Dorsolateral prefrontal cortex (tissue), 122 donors: ENCODE measurements at places on chromosomes 4 and X. TPM values are rescaled to one million over a fixed set of nuclear protein-coding genes. Genes with fewer than 3 reads are reported as not detected.

Gene GAGE12E
- total RNA-seq = not detected

Gene RTL5
- total RNA-seq = 25.9 TPM

Gene NLGN3
- total RNA-seq = 67.4 TPM

Gene RAB39B
- 24.1 TPM for total RNA-seq

Gene GABRQ
- 1.7 TPM for total RNA-seq

Gene FREM3
- 2.6 TPM for total RNA-seq
